Endothelial cell of umbilical vein (primary cell): ENCODE measurements at places on chromosomes 5 and 9. TPM values are rescaled to one million over a fixed set of nuclear protein-coding genes. Genes with fewer than 3 reads are reported as not detected.

The BHMT gene
- not detected in 2 replicates for total RNA-seq

The CARD9 gene
- 0.16 and 0.71 TPM in 2 replicates for total RNA-seq

The ISL1 gene
- 0.53 and 1.1 TPM in 2 replicates for total RNA-seq

The TRPM6 gene
- total RNA-seq: 0.12 and 0.22 TPM in 2 replicates

The MARCHF3 gene
- 31.7 and 31.9 TPM in 2 replicates for total RNA-seq

The PCDHGA4 gene
- total RNA-seq: 3.0 TPM in 2 replicates

The GPR21 gene
- total RNA-seq: 2.4 and 2.7 TPM in 2 replicates
